ENCODE measurements at places on chromosomes 4 and X.

DNA sequence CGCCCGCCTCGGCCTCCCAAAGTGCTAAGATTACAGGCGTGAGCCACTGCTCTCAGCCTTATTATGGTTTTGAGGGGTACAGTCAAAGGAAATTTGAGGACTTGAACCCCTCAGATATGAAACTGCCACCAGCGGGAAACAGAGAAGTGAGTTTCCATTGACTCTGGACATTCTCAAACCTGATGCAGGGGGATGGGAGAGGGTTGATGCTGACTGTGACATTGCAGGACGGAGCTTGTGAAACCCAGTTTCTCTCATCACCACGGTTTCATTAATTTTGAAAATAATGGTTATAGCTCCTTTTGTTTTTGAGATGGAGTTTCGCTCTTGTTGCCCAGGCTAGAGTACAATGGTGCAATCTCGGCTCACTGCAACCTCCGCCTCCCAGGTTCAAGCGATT is 18.2 kb upstream of the NKRF start:
- no peak for DNase-seq

- DNase-seq, result no peak
Observed at GRCh38 chr4:142961866-142962265, 115.8 kb upstream of the INPP4B start.

DNA sequence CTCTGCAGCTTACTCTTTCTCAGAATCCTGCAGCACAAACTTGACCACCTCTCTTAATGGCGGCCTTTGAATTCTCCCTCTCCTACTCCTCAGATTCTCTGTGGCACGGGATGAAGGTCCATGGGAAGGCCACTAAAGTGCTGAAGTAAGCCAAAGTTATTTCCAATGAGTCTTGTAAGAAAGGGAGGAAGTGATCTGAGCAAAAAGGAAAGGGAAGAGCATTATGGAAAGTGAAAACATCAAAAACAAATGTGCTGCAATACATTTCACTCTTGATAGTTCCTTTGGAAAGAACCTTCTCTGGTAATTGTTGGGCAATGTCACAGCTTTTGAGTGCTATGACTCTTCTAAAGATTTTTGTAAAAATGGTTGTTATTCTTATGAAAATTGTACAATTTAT is 54.3 kb upstream of the CAMK2D start:
- no peak for DNase-seq

DNA sequence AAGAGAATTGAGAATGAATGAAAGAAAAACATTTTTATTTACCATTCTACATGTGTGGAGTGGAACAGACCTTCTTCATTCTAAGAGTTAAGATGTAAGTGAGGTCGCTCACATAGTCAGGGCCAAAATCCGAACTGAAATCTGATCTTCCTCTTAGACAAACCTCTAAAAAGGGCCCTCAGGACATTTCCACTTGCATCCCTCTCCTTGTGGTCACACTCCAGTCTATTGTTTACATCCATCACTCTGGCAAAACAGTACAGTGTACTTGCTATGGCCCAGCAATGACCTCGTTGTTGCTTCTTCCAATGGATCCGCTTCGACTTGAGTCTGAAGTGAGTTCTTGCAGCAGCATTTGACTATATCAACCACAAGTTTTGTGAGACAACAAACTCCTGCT is 54.2 kb downstream of the MOSPD2 start:
- no peak for DNase-seq

GRCh38 chr4:80005863-80006262 is 67.2 kb downstream of the ANTXR2 start:
- DNase-seq, result peak; percentile 26

DNA sequence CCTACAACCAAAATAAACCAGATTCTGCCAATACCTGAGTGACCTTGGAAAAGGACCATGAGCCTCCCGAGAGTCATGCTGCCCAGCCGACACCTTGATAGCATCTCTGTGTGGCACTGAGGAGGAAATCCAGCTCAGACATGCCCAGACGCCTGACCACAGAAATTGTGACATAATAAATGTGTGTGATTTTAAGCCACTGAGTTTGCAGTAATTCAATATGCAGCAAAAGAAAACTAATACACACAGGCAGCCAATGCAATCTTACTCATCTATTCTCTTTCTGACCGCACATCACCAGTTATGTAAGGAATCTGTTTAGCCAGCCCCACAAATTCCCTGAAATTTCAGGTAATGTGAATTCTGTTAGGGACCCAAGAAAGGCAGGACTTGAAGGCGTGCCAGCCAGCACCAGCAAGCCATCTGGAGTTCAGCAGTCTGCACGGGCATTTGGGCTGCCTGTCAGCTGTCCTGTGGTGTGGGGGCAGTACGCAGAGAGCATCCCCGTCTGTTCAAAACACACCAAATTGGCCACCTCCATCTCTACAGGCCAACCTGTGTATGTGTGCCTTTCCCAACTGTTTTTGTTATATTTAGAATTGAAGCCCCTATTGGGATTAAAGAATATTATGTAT is 176.4 kb downstream of the NLGN4X start:
- no peak for DNase-seq

GRCh38 chr4:41866799-41867677 is 68.2 kb upstream of the TMEM33 start:
- DNase-seq, result no peak

- DNase-seq, result no peak
Observed at GRCh38 chr4:155009288-155009687, 199.1 kb upstream of the NPY2R start.

GRCh38 chr4:58587856-58588255 is 1477.7 kb upstream of the IGFBP7 start:
- DNase-seq, result no peak

GRCh38 chr4:148359769-148360168 is 82.4 kb downstream of the NR3C2 start:
- no peak for DNase-seq

DNA sequence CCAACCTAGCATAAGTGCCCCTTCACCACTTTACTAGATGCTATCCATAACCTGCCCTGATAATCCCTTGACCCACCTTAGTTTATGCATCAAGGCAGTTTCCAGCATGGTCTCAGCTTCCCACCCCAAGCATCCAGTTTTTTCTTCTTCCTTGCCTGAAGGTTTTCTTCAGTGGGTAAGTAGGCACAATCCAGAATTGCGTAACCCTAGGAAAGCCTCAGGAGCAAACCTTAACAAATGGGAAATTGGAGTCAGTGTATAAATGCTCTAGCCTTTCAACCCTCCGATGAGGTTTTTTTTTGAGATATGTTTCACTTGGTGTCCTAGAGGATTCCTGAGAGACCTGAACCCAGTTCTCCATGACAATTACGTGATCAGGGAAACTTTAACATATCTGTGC is 614.0 kb upstream of the BOD1L1 start:
- no peak for DNase-seq

GRCh38 chr4:184648054-184648312 is 1.3 kb downstream of the CASP3 start:
- DNase-seq, result peak; percentile 42

- DNase-seq, result no peak
Observed at GRCh38 chr4:121788896-121789295, 12.2 kb upstream of the EXOSC9 start.

GRCh38 chr4:71415491-71415890 is 76.7 kb downstream of the SLC4A4 start:
- DNase-seq, result no peak

GRCh38 chr4:173529477-173530325 is at the start of gene HAND2:
TSS of gene HAND2 (minus strand) at chr4:173530229. CDS start at chr4:173529289, 940 bp downstream.
- peak; percentile 16 for DNase-seq

GRCh38 chr4:4800646-4801408 is 58.6 kb upstream of the MSX1 start:
- no peak for DNase-seq

GRCh38 chr4:16801356-16801755 is 97.1 kb downstream of the LDB2 start:
- DNase-seq, result no peak

DNA sequence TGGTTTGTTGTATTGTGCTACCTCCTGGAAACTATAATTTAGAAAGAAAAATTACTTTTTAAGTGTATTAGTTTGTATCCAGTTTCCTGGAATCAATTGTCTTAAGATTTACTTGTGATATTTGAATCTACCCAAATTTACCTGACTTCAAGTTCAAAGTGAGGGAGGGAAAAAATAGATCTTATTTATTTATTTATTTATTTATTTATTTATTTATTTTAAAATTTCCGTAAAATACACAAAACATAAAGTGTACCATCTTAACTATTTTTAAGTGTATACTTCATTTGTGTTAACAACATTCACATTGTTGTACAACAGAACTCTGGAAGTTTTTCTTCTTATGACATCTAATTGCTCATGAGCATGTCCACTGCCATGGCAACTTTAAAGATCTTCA is 356.0 kb downstream of the DACH2 start:
- DNase-seq, result no peak

GRCh38 chr4:172202480-172203076 is 389.4 kb downstream of the GALNTL6 start:
- peak; percentile 44 for DNase-seq

DNA sequence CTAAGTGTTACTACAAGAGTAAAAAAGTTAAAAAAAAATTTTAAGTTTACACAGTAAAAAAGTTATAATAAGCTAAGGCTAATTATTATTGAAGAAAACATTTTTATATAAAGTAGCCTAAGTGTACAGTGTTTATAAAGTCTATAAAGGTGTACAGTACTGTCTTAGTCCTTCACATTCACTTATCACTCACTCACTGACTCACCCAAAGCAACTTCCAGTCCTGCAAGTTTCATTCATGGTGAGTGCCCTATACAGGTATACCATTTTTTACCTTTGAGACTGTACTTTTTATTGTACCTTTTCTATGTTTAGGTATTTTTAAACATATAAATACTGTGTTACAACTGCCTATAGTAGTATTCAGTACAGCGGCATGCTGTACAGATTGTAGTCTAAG is 74.2 kb downstream of the TMEM165 start:
- DNase-seq, result no peak

DNA sequence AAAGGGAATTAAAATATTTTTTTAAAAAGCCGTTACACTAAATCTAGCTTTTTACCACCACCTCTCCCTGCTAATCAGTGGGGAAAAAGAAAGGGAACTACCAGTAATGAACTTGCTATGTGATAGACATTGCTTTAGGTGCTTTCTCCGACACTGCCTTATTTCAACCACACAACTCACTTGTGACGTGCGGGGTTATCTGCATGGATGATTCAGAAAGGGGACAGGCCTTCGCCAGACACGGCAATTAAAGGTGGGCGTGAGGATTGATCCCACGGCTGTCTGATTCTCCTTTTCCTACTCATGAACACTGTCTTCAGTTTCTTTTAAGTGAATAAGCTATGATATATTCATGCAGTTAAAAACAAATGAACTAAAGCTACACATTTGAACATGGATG is 882 bp upstream of the CXCR3 start:
- no peak for DNase-seq

GRCh38 chrX:10089378-10089795 is 67.4 kb upstream of the CLCN4 start:
- DNase-seq, result no peak

DNA sequence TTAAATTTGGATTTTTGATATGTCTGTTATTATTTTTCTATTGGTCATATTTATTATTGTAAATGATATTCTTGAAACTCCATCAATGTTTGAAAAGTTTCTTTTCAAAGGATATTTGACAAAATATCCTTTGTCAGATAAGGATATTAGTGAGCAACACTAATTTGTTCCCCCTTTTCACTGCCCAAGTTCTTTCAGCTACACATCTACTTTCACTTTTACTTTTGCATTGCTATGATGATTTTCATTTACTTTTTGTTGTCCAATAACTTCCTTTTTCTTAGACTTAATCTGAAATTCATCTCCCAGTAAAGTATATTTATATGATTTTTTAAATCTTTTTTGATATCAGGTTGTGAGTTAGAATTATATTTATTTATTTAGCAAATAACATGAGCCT is 542.3 kb upstream of the ADGRL3 start:
- no peak for DNase-seq

DNA sequence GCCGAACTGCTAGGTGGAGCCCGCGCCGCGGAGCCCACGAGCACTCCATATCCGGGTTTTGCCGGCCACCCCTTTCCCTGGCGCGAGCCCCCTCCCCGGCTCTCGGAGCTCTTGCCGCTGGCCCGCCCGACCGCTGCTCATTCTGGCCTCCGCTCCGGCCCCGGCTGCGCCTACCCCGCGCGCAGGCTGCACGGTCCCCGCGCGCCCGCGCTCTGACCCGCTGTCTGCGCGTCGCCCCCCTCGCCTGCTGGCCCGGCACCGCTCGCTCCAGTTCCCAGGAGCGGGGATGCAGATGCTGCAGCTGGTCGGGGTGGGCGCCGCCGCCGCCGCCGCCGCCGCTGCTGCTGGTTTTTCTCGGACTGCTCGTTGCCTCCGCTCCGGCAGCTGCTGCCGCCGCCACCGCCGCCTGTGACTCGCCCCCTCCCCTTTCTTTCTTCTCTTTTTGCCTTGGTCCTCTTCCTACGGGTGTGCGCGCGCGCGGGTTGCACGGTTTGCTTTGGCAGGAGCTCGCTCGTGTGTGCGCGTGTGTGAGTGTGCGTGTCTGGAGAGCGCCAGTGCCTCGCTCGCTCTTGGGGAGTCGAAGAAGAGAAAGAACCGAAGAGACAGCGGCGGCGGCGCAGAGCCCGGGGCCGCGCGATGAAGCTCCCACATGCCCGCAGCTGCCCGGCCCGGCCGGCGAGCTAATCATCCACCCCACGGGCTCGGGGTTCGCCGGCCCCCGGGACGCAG is at the start of gene ADGRL3:
Gene ADGRL3 (plus strand): TSS at position 140 of the 729 bp plus-strand sequence.
- no peak for DNase-seq

DNA sequence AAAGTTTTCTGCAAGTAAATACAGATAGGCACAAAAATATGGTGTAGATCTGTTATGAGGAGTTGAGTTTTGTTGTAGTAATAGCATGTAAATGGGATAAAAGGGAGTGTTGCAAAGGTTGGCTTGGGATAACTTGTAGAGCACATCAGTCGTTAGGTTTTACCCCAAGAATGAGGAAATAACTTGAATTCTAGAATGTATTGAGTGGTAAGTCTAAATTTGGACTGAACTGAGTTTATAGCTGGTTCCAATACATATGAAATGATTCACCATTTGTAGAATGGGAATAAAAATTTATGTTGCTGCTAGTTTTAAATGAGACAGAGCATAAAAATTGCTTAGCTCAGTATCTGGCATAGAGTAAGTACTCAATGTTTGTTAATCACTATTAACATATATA is 719.2 kb downstream of the FSTL5 start:
- DNase-seq, result no peak

DNA sequence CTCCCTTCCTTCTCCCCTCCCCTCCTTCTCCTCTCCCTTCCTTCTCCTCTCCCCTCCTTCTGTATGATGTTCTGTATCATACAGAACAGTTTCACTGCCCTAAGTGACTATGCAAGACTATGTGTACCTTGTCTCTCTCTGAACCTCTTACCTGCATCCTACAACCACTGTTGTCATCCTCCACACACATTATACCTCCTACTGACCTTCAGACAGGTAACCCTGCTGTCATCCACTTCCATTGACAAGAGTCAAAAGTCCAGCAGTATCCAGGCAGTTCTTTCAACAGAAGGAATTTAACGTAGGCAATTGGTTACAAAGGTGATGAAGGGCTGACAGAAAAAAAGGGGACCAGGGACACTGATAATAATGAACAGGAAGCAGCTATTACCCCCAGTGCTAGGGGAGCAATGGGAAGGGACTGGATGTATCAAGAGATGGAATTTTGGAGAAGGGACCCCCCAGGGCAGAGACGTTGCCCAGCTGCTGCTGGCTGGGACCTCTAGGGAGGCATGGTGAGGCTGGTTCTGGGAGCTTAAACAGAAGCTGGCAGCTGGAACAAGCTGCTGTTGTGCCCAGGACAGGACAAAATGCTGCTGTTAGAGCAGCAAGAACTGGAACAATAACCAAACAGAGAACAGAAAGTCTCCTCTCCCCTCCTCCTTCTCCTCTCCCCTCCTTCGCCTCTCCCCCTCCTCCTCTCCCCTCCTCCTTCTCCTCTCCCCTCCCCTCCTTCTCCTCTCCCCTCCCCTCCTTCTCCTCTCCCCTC is 84.7 kb downstream of the DCTD start:
- no peak for DNase-seq
